T-helper 2 cell (primary cell): ENCODE measurements at places on chromosomes 6 and 20.

DNA sequence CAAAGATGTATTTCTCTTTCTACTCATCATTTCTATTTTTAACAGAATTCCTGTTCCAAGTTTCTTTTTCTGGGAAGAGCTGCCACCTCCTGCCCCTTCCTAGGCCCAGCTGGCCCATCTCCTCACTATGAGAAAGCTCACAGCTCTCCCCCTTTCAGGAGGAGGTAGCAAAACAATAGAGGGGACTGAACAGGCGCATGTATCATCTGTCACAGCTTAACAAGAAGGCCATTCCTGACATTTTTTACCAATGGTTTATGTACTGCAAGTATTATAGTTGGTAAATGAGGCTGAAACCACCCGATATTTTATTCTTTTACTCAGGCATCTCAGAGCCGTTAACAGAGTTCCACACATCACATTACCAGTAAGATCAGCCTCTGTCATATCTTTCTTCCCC, 103.7 kb upstream of the MTHFD1L start:
- DNase-seq = no peak

DNA sequence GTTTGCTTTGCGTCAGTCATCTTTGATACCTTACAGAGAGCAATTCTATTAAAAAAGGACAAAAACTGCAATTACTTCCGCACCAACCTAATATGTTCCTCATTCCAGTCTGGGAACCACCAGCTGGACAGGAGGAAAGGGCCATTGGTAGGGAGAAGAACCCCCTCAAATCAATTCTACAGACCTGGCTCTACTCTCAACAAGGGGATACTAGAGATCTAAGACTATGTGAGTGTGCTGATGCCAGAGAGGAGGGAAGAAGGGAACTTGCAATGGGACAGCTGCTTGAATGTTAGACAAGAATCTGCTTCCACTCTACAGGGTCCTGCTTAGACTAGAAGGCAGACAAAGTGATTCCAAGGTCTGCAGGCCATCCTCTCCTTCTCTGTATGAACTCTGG, 13.3 kb downstream of the MRPS18A start:
- no peak for DNase-seq

DNA sequence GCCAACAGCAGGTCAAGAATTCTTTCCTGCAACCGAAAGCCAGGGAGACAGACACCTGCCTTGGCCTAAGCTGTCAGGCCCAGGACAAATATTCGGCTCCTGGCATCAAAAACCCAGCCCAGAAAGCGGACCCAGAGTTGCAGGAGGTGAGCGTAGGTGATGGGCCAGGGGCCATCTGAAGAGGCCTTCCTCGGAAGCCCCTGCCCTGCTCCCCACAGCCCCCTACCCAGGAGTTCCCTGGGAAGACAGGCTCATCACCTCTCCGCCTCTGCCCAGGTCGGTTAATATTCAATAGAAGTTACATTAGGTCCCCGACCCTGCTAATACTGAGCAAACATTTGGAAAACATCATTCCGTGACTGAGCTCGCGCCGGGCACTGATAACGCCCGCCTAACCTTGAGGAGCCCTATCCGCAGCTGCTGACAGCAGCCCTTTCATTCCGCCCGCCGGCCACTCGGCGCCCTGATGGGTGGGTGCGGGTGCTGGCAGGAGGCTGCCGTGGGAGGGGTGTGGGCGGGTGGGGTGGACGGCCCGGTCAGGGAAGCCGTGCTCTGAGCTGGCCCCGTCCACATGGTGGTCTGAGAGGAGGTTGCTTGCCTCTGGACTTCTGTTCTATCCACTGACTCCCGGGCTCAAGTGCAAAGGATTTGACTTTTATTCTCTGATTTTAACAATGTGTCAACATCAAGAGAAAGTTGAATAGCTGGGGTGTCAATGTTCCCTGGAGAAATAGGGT, 55.7 kb downstream of the HNF4A start:
- DNase-seq = no peak

- no peak for DNase-seq
Observed at GRCh38 chr6:153553627-153554026, 422.5 kb upstream of the RGS17 start.

- DNase-seq = no peak
Observed at GRCh38 chr20:50188879-50189680, 1.6 kb upstream of the CEBPB start.

GRCh38 chr20:25355011-25355595, 35.5 kb downstream of the ABHD12 start:
- DNase-seq = no peak

- no peak for DNase-seq
Observed at GRCh38 chr6:162733489-162733888, 5.7 kb downstream of the PACRG start.

- no peak for DNase-seq
Observed at GRCh38 chr6:31836047-31836473, 8.5 kb downstream of the HSPA1B start.

GRCh38 chr20:64077876-64078551, 1.3 kb downstream of the RGS19 start:
- DNase-seq = peak; percentile 89

- DNase-seq = no peak
Observed at GRCh38 chr20:33693289-33693688, 7.1 kb upstream of the E2F1 start.

GRCh38 chr20:46195264-46196036, 77.3 kb downstream of the CD40 start:
- DNase-seq = no peak

- no peak for DNase-seq
Observed at GRCh38 chr20:1206366-1207148, 3.3 kb downstream of the C20orf202 start.

DNA sequence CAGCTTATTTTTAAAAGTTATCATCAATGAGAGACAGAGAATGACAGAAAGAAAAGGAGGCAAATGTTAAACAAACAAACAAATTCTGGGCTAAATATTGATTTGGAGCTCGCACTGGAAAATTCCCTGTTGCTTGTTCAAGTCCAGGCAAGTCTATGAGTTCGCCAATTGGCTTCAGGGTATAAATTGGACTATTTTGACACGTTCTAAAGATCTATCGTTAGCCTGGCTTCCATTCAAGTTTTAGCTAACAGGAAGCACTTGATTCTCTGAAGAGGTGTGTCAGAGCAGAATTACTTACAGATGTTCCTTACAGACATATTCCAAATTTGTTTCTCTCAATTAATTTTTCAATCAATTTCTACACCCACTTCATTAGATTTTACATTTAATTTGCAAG, 15.8 kb upstream of the RFPL4B start:
- no peak for DNase-seq

DNA sequence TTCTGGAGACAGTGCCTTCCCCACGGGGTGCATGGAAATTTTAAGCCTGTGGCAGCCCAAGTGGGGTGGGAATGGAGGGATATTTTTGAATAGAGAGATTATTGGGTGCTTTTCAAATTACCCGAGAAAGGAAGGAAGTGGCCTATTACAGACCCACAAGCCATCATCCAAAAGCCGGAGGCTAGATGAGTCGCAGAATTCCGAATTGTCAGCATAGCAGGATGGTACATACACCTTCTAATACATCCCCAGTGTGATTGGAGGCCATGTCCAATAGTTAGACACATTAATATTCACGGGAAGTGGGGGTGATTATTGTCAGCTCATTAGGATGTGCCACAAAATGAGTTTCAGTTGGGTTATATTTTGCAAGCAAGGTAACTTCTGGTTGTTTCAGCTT, 133.0 kb downstream of the FIG4 start:
- no peak for DNase-seq

GRCh38 chr6:5540370-5540769, 279.1 kb downstream of the FARS2 start:
- DNase-seq = no peak

- no peak for DNase-seq
Observed at GRCh38 chr20:24643731-24644626, 174.6 kb downstream of the SYNDIG1 start.

DNA sequence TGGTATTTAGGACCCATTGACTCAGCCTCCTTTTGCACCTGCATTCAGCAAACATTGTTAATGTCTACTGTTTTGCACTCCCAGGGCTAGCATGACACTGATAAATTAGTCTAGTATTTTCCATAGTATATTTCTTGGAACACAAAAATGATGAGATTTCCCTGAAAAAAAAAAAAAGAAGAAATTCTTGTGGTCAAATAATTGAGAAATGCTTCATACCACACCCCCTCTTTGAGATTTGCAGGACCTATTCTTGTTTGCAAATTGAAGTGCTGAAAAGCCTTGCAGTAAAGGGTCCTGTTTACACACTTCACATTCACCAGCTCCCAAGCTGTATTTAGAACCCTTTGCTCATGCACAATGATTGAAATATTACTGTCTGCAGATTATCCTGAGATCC, 36.3 kb upstream of the CLIC5 start:
- no peak for DNase-seq

DNA sequence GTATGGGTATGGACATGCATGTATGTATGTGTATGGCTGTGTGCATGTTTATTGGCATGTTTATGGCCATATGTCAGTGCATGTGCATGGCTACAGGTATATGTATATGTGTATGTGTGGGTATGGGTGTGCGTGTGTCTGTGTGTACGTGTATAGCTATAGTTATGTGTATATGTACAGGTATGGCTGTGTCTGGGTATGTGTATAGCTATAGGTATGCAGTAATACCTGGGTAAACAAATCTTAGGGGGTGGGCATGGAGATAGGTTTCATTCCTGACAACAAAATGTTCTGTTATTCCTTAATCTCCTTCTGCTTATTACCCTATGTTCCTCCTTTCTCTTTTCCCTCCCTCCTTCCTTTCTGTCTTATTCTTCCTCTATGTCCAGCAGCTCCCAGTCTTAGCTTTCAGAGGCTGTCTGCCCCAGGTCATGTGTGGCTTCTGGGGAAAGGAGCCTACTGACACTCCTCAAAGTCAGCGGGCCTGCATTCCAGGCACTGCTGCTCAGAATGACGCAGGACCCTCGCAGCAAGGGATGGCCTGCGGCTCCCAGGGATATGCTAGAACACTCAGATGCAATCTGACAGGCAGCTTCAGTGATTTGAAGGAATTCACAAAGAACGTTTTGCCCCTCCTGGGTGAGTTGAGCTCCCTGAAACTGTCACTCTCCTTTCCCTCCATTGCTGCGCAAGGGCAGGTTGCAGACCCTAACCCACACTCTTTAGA, 139.3 kb upstream of the PHACTR1 start:
- no peak for DNase-seq

DNA sequence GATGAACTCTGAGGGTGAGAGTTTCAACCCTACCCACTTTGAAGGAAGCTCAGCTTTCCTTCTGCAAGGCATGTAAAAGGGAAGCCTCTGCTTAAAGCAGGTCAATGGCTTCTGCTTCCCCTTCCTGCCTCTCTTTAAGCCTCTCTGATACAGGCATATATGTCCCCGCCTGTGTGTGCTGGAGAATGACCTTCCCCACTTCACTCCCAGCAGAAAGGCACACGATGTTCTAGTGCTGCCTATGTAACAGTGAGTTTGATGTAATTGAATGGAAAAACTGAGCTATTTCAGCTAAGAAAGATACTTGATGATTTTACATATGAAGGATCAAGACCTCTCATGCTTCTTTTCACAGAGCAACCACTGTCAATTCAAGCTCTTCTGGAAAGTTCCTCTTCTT, 632.2 kb downstream of the HACE1 start:
- no peak for DNase-seq

GRCh38 chr6:137808191-137808590, 58.9 kb upstream of the TNFAIP3 start:
- DNase-seq = no peak

DNA sequence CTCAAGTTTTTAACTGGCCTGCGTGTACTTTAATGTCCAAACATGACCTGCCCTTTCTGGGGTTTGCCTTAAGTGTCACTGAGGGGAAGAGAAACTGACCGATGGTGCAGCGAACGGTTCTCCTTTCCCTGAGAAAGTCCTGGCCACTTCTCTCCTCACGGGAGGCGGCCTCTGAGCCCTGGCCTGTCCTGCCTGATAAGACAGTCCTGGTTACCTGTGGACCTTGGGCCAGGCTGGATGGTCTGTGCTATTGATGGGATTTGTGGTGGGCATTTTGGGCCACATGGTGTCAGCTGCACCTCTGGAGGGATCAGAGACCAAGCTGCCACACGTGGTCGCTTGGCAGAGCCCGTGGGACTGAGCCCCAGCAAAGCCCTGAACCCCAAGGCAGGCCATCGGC, 11.6 kb upstream of the NTSR1 start:
- no peak for DNase-seq

DNA sequence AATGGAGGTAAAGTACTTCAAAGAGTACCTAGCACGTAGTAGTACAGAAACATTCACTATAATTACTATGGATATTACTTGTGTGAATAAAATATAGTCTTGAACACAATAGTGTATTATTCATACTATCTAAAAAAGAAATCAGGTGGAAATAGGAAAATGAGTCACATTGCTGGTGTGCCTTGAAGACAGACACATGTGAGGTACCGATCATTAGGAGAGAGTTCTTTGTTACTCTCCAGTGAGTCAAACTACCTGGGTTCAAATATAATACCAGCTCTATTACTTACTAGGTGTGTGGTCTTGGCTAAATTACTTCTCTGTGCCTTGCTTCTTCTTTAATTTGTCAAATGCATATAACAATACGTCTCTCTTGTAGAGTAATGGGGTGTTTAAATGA, 50.8 kb upstream of the BEND6 start:
- no peak for DNase-seq

- DNase-seq = no peak
Observed at GRCh38 chr6:79440598-79440997, 96.6 kb downstream of the LCA5 start.

- no peak for DNase-seq
Observed at GRCh38 chr20:60035-60918, 27.2 kb upstream of the DEFB125 start.

DNA sequence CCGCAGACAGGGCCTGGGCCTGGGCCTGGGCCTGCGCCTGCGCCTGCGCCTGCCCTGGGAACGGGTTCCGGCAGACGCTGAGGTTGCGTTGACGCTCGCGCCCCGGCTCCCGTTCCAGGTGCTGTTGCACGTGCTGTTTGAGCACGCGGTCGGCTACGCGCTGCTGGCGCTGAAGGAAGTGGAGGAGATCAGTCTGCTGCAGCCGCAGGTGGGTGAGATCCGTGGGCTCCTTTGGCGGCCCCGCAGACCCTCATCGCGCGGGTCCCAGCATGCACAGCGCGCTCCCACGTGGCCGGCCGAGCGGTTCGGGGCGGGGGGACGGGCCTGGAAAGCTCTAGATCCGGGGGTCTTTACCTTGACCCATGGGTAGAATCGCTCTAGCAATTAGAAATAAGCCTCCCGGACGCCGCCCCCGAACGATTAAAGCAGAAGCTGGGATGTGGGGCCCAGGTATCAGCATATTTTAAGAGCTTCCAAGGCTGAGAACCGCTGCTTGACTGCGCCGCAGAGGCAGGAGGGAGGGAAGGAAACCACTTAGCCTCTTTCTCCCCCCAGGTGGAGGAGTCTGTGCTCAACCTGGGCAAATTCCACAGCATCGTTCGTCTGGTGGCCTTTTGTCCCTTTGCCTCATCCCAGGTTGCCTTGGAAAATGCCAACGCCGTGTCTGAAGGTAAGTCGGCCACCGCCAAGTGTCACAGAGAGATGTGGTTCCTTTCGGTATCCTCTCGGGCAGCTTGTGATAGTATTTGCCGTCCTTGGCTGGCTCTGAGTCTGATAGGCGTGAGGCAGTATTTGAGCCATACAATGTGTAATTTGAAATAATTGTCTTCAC, 508 bp downstream of the NOP56 start:
- DNase-seq = peak; percentile 35

GRCh38 chr6:16725145-16725864, 36.0 kb downstream of the ATXN1 start:
- no peak for DNase-seq
